ENCODE measurements at places on chromosomes 3 and 15.

DNA sequence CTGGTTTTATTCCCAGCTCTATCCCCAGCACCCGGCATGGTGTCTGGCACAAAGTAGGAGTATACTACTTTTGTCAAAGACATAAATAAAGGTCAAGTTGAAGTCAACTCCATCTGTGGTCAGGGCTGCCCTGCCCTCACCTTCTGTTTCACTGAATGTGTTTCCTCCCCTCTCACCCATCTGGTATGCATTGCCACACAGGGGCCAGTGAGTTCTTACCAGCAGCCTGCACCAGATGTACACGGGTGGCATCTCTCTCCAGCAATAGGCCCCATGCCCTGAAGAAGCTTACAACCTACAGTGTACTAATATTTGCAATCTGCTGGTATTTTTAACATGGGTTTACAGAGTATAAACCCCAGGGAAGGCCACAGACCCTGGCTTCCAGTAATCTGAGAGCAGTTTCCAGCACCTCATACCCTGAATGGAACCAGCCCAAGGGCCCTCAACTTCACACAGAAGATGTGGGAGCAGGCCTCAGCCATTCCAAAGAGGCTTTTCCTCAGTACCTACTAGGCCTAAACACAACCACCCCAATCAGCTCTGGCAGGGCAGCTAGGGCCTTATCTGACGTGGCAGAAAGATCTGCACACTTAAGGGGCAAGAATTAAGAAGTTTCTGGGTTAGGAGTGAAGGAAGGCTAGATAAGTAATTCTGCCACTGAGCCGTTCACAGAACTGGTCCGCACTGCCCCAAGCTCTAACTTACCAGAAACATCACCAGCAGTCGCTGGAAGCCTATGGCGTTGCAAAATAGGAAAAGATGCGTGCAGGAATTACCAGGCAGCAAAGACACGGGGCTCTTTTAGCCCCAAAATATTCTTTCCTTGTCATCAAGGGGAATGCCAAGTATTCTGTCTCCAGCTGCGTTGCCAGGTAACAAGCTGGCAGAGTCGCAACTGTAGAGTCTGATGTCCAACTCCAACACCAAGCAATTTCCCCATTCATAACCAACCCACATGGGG, 2.1 kb downstream of the IDH2 start:
- no peak for DNase-seq

DNA sequence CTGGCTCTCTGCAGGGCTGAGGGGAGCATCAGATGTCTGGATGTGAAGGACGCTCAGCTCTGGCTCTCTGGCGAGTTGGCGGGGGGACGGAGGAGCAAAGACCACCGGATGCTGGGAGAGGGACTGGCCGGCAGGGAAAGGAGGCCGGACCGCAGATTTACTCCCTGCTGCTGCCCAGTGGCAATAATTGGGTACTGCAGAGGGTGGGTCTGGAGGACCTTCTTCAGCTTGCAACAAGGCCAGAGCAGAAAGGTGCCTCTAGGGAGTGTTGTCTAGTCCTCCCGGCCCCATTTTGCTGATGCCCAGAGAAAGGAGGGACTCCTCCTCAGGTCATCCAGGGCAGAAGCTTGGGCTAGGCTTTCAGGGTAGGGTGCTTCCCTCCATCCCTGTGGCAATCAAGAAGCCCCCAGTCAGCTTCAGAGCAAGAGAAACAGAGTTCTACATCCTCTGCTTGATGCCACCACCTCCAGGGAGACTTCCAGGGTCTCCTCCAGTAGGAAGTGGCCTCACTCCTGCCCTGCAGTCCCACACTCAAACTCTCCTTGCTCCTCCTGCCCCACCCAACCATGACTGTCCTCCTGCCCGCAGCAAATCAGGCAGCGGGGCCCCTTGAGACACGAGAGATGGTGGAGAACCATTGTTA, 20.3 kb upstream of the CSPG4 start:
- peak; percentile 2 for DNase-seq

- no peak for DNase-seq
Measured at GRCh38 chr3:153768561-153769469, 352.4 kb upstream of the ARHGEF26 start.

GRCh38 chr3:107103786-107104185, 273.5 kb upstream of the CCDC54 start:
- DNase-seq, result no peak

- no peak for DNase-seq
Measured at GRCh38 chr3:102457644-102458043, 22.8 kb downstream of the ZPLD1 start.

- DNase-seq, result no peak
Measured at GRCh38 chr3:31815006-31815405, 166.1 kb downstream of the OSBPL10 start.

DNA sequence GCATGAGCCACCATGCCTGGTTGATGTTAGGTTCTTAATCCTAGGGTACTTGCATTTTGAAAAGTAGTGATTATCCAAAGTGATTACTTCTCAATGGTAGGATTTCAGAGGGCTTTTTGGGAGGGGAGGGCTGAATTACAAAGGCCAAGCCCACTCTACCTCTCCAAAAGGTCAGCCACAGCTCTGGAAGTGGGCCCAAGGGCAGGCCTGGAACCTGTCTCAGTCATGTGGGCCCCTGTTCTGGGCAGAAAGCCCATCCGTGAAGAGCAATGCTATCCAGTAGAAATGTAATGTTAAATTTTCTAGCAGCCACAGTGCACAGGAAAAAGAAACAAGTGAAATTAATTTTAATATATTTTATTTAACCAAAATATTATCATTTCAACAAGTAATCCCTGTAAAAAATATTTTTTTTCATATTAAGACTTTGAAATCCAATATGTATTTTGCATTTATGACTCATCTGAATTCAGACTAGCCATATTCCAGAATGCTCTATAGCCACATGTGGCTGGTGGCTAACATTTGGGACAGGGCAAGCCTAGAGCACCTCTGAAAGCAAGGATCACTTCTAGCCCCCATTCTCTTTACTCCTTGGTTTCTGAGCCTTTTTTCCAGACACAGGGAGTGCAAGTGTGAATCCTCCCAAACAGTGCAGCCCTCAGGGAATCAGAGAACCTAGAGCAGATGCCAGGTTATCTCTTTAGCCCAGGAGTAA, 16.8 kb downstream of the RFT1 start:
- no peak for DNase-seq

DNA sequence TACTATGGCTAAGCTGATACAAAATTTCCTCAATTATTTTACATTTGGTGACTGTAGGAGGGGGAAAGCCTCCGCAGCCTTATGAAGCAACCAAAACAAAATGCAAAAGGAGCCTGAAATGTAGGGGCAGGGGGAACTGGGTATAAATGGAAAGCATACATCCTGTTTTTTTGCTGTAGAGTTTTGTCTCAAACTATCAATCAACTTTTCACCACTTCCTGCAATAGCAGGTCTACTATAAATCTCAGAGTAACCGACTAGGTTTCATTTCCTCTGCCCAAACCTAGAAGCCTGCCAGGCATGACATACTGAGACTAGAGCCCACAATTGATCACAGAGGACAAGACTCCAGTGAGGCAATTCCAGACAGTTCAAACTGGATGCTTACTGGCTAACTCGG, 91.3 kb downstream of the SHQ1 start:
- peak; percentile 95 for DNase-seq

- DNase-seq, result no peak
Measured at GRCh38 chr3:54353546-54353945, 231.2 kb downstream of the CACNA2D3 start.

- no peak for DNase-seq
Measured at GRCh38 chr3:173584093-173584837, 186.7 kb downstream of the NLGN1 start.
